Stimulated activated CD4-positive, alpha-beta T cell treated with anti-CD3 and anti-CD28 coated beads, TNF-alpha, amount 100 ng/mL, for 1 hour (primary cell): ENCODE measurements at places on chromosomes 3 and 15.

DNA sequence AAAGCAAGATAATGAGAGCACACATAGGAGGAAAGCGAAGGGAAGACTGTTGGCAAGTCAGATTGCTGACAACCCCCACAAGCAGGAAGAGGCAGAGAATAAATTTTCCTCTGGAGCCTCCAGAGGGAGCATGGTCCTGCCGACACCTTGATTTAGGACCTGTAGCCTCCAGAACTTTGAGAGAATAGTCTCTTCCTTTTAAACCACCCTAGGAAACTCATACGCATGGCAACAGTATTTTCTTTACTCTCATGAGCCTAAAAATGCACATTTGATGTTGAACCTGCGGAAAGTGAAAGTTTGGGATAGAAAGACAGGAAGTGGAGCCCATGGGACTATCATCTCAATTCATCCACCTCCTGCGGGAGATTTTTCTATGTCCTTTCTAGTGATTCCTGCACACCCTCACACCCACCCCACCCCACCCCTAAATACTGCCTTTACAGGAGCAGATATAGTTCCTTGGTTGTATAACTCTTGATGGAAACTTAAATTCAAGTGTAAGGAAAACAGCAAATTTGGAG is 116.7 kb upstream of the LPP start:
- no peak for DNase-seq

- DNase-seq = no peak
Measured at GRCh38 chr3:189772584-189772983, 141.4 kb downstream of the TP63 start.

DNA sequence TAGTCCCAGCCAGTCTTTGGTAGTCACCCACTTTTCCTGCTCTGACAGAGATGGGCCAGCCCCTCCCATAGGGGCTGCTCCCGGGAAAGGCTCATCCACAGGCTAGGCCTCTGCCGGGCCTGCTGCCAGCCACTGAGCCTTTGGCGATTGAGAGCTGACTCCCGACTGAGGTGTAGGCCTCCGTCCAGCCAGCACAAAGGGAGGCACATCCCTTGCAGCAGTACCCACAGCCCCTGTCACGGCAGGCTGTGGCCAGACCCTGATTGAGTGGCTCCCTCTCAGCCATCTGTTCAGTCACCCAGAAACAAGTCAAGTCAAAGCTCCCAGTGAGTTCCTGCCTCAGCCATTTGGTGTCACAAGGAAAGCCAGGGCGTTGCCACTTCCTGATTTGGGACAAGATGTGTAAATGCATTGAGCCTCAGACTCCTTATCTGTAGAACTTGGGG is 6.2 kb upstream of the PAK6 start:
- no peak for DNase-seq

DNA sequence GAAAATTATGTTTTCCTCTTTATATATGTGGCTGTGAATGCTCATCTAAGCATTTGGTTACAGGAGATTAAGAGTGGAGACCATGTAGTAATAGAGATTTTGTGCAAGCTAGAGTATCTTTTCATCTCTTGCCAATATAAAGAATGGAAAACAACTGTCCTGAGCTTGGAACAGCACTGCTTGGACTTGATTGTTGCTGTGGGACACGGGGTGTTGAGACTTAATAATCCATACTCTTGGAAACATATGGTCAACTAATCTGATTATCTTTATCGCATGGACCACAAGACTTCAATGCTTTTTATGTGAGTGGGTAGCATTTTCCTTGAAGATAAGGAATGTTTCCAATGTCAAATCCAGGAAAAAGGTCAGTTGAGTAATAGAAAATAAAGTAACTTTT is 806.3 kb downstream of the DIPK2A start:
- no peak for DNase-seq

DNA sequence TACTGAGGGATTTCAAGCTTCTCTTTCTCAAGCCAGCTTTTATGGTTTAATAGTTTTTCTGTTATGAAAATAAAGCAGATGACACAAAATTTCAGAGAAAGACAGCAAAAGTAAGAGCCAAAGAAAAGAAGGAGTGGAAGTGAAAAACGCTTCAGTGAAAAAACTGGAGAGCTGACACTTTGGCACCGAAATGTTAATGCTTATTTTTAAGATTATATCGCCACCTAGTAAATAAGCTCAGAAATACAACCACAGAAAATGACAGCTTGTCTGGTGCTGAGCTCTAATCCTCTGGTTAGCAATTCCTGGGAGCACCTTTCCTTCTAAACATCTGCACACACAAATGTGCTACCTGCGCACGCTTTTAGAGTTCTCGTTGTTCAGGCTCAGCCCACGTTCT is 101.6 kb downstream of the ZPLD1 start:
- no peak for DNase-seq

GRCh38 chr3:53490459-53490968 is 3.9 kb upstream of the CACNA1D start:
- no peak for DNase-seq

DNA sequence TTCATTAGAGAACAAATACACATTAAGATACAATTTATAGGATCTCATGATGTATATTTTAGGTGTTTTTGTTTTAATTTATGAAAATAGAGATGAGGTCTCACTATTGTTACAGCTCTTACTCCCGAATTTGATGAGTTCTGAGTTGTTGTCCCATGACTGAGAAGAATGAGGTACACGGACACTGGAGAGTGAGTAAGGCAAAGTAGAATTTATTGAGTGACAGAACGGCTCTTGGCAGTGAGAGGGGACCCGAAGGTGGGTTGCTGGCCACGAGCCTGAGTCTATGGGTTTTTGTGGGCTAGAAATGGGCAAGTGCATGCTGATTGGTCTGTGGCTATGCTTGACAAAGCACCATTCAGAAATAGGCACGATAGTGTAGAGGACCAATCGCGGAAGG is 3.1 kb upstream of the RNF168 start:
- no peak for DNase-seq

DNA sequence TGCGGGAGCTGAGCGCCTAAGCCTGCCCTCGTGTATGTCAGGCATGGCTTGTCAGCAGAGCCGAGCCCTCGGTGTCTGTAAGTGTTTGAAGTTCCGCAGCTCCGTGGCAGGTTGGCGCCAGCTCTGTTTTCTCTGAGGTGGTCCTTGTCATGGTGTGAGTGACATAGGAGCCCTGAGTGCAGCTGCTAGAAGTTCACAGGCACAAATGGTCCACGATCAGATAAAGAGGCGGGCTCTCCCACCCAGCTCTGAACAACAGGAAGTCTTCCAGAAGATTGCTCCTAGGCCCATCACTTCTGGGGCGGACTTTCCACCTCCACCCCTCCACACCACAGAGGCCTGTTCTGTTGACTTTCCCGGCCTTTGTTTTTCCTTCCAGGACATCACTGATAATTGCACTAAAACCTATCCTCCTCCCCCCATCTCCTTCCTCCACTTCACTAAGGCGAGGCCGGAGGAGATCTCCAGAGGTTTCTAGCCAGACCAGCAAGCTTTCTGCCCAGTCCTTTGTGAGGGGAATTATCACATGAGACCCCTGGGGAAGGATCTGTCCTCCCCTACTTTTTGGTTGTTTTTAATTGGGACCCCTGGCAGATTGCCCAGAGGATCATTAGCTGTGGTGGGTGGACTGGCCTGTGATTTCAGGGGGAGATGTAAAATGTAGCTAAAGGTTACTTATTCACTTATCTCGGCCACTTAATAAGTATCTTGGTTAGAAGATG is 19.9 kb downstream of the ITPR1 start:
- no peak for DNase-seq

DNA sequence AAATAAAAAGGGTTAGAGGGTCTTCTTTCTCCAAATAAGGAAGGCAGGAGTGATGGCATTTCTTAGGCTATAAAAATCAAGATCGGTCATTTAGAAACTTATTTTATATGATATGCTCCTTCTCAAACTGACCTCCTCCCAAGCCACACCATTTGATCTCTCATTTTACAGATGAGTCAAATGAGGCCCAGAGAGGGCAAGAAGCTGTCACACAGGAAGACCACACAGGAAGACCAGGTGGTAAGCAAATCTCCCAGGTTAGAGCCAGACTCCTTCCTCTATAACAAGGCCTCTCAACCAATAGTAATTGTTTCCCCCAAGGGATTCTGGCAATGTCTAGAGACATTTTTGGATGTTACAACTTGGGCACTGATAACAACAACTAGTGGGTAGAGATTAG is 13.8 kb downstream of the TLE3 start:
- DNase-seq = no peak

DNA sequence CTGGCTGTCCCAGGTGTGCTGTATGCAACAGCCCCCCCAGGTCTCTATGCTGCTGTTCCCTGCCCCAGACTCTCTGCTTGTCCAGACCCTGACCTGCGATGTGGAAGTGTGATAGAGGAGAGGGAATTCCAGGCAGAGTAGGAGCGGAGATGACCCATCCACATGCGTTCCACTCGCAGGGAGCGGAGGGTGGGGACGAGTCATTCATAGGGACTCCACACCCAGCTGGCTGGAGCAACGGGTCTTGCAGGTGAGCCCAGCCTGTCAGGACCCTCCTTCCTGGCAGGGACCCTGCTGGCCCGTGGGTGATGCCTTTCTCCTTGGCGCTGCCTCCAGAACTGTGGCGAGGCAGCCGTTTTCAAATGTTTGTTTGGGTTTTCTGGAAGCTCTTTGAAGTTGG is 58.8 kb downstream of the CEMIP start:
- DNase-seq = no peak

- DNase-seq = no peak
Measured at GRCh38 chr3:9778143-9779074, 8.7 kb upstream of the CAMK1 start.

DNA sequence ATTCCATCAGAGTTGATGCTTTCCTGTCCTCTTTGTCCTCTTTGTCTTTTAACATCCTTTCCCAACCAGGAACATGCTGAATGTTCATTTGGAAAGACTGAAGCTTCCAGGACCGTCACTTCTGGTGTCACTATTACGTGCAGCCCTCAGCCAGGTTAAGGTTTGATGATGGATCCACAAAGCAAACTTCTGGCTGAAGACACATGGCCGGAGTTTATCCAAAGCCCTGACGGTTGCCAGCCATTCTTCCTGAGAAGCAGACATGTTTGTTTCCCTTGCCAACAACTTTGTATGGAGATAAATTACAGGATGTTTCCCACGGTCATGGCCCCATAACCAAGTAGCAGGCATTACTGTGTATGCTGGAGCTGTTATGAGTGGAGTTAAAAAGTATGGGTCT is 236.9 kb downstream of the THSD4 start:
- no peak for DNase-seq

GRCh38 chr15:95298729-95299128 is 1031.8 kb upstream of the NR2F2 start:
- no peak for DNase-seq

DNA sequence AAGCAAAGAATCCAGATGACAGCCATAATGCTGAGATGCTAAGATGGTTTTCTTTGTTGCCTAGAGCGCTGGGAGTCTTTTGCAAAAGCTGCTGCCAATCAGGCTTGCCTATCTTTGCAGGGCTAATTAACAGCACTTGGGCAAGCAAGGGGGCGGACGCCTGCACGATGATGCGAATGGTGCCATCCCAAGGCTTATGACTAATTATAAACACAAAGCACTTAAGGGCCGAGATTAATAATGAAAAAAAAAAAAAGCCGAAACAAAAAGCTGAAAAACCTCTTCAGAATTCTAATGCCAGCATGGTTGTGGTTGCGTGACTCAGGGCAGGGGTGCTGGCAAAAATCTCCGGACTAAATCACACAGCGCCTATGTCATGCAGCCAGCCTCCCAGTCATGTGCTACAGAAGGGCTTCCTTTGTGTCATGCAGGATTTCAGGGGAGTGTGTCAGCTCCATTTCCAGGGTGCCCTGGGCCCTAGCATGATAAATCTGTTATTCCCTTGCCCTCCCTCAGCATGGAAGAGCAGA is 185.0 kb upstream of the ANKRD28 start:
- no peak for DNase-seq

- DNase-seq = no peak
Measured at GRCh38 chr3:151568184-151568583, 107.3 kb upstream of the IGSF10 start.

DNA sequence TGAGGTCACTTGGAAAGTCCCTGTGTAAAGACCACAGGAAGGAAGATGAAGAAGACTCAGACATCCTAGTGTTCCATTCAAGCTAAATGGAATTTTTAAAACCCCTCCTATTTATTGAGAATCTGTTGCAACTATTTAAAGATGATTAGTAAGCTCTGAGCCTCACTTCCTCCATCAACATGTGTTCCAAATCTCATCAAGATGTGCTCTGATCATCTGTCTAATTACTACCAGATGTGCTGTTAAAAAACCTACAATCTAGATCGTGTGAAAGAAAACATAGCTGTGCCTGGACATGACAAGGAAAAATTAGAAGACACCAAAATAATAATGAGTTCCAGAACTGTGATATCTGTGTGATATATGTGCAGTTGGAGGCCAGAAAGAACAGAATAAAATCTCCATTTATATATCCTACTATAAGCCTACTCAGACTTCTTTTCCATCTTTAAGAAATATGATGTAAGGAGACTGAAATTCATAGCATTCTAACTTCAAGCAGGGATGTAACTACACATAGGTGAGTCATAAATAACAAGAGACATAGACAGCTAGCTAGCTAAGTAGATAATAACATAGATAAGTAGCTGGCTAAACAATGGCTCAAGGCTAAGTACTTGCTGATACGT is 7.8 kb downstream of the XPC start:
- DNase-seq = no peak

DNA sequence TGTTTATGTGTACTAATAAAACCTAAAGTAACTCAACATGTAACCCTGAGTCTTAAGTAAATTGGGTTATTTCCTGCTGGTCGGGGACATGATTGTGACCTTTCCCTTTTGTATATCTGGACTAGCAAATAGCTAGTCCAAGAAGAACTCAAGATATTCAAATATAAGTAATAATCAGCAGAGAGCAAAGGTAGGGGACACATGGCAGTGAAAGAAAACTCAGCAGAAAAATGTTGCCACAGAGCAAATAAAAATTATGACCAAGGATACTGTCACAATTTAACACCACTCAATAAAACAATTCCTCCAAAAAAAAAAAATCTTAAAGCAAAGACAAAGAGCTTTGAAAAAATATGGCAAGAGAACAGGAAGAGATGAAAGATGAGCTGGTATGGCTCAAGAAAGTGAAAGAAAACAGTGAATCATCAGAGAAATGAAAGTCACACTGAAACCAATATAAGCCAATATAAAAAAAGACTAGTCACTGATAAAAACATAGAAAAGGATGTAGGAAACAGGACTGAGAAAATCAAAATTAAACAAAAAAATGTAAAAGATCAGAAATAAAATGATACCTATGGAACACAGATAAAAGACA is 43.4 kb downstream of the HLTF start:
- DNase-seq = no peak

DNA sequence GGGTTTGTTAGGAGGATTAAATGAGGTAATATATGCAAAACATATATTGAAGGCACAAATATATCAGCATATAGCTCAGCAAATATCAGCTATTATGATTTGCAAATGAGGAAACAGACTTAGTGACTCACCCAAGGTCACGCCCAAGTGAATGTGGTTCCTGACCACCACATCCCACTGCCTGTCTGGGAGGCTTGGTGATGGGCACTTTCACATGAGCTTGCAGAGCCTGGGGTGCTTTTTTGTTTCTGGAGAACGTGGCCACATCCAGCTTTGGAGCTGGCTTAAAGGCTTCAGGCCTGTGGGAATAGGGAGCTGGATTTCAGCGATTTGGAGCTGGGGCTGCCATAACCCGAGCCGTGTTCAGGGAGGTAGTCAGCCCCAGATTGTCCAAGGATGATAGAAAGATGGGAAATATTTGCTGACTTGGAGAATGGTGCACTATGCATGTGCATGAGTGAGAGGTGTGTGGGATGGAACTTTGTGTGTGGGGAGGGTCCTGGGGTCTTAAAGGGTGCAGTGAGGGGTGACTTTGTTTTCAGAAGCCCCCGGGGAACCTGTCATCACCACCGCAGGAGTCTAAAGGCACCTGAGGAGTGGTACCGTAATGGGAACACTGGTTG is 12.0 kb upstream of the FGD5 start:
- no peak for DNase-seq
